Fibroblast of pulmonary artery (primary cell): ENCODE measurements at places on chromosomes 12 and 14.

- DNase-seq: peak; percentile 49
Measured at GRCh38 chr12:46921048-46921763, 95.4 kb upstream of the SLC38A4 start.

DNA sequence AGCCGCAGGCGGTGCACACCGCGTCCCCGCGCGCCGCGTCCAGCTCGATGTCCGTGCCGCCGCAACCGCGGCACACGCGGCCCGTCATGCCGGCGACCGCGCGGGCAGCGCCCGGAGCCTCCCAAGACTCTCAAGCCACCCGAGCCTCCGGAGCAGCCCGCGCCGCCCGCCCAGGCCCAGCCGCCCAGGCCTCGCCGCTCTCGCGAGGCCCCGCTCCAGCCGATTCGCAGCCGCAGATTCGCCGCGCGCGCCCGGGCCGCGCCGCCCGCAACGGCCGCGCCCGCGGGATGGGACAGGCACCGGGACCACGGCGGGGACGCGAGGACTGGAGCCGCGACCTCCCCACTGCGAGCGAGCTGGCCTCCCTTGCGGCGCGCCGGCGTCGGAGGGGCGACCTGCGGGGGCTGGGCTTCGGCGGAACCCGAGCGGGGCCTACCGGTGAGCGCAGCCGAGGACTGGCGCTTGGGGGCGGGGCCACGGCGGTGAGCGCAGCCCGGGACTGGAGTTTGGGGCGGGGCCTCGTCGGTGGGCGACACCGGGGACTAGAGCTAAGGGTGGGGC is at the start of gene BRF1:
TSS of gene BRF1 (minus strand) at position 460 of the 561 bp plus-strand sequence. CDS start at position 88, 372 bp downstream.
- DNase-seq: peak; percentile 93

GRCh38 chr12:89951050-89951693 is 242.5 kb upstream of the ATP2B1 start:
- DNase-seq: no peak

- no peak for DNase-seq
Measured at GRCh38 chr12:57852620-57853500, 6.3 kb upstream of the CTDSP2 start.

- no peak for DNase-seq
Measured at GRCh38 chr14:58687232-58687795, 49.6 kb downstream of the DACT1 start.

- no peak for DNase-seq
Measured at GRCh38 chr12:1913377-1914113, 4.9 kb downstream of the CACNA2D4 start.
